ENCODE measurements at places on chromosomes 7 and 10.

DNA sequence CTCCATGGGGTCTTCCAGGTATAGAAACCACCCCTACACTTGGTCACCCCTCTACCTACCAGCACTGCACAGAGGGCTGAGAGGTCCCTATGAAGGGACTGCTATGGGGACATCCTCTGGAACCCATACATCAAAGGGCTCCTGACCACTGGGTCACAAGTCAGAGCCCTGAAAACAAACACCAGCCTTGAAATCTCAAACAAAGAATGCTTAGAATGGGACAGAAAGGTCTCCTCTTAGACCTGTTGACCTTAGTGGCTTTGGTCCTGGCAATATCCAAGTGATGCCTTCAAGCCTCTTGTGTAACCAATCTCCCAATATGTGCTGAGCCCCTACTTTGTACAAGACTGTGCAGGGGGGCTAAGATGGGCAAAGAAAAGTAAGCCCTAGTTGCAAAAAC, 34.6 kb upstream of the DLX6 start:
- DNase-seq = no peak

- DNase-seq = no peak
Observed at GRCh38 chr10:43166207-43166879, 28.1 kb downstream of the CSGALNACT2 start.

DNA sequence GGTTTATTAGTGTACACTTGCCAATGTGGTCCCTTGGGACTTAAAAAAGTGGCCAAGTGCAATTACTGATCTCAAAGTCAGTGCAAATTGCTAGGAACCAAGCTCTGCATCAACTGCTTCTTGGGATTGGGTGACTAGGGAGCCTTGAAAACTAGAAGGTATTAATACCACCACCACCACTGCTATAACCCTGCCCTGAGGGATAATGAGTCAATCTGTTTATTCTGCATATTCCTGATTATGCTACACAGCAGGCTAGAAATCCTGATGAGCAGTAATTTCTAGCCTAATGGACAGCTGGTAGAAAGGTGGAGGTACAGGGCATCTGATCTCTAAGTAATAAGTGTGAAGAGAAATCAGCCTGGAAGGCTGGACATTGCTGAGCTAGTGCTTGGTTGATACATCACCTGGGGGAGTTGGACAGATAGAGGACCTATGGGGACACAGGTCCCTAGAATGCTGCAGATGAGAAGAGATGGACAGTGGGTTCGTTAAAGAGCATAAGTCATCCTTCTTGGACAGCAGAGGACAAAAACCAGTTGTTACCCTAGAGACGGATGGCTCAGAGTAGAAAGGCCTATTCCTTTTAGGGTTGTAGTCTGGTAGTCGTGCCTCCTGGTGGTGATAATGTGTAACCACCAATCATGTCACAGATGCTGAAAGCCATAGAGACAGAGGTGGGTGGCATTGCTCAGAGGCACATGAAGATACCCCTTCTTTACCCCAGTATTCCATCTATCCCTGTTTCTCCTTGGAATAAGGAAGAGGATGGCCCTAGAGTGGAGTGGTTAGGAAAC, 554.8 kb downstream of the SORCS1 start:
- peak; percentile 47 for DNase-seq

DNA sequence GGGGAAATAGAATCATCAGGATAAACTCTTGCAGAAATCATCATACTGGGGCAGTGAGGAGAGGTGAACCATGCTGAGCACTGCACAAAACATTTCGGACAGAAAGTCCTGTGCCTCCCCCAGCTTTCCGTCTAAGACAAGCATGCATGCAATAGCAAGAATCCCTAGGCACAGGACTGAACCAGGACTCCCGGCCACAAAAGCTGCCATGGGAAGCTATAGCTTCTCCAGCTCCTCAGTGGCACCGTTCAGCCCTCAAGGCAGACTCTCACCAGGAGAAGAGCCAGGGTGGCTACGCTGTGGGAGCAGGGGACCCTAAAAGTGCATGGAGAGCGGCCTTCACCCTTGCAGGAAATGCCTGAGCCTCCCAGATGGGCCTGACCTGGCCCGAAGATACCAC, 70.8 kb downstream of the ASB13 start:
- no peak for DNase-seq

DNA sequence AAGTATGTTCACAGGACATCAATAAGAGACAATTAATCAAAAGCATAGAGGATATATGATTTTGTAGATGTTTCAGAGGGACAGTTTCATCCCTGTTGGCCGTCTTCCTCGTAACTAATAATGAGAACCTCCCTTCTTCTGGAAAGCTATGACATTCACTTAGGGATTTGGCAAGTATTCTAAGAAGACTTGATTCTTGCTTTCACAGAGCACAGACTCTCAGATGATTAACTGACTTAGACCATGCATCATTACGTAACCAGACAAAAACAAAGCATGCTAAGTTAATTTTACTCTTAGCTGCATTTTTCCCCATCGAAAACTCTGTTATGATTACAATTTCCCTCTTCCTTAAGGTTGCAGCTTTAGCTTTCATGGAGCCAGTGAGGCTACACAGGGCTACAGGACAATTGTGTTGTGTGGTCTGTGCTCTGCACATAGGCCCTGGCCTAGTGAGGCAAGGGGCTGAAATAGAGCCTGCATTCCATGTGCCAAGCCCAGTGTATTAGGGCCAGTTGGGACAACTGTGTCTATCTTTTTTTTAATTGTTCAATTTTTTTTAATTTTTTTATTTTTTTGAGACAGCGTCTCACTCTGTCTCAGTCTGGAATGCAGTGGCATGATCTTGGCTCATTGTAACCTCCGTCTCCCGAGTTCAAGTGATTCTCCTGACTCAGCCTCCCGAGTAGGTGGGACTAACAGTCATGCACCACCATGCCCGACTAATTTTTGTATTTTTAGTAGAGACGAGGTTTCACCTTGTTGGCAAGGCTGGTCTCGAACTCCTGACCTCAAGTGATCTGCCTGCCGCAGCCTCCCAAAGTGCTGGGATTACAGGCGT, 105.3 kb downstream of the PLXDC2 start:
- no peak for DNase-seq

- no peak for DNase-seq
Observed at GRCh38 chr7:73556208-73557107, 1.0 kb downstream of the BCL7B start.

DNA sequence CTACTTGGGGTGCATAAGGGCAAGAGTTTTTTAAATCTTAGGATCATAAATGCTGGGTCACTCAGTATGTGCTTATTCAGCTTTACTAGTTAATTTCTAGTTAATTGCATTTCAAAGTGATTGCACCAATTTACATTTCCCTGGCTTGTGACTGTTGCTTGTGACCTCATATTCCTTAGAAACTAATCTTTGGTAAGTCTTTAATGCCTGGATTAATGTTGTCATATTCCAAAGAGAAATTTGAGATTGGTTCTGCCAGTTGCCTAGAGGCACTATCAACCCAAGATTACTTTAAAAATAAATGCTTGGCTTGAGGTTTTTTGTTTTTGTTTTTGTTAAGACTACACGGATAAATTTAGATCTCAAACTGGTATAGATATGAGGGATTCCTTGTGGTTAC, 103.1 kb downstream of the ANK3 start:
- DNase-seq = no peak

DNA sequence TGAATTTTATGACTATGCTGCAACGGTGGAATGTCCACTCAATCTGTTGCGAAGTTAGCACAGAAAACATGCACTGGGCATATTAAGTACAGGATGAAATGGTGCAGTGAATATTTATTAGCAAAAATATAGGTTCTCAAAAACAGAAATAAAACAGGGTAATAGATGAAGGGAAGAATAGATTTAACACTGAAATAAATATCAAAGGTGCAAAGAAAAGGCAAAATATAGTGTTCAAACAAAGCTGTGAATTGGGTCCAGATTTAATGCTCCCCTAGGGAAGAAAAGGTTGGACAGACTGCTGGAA, 435.2 kb upstream of the MGMT start:
- DNase-seq = no peak

DNA sequence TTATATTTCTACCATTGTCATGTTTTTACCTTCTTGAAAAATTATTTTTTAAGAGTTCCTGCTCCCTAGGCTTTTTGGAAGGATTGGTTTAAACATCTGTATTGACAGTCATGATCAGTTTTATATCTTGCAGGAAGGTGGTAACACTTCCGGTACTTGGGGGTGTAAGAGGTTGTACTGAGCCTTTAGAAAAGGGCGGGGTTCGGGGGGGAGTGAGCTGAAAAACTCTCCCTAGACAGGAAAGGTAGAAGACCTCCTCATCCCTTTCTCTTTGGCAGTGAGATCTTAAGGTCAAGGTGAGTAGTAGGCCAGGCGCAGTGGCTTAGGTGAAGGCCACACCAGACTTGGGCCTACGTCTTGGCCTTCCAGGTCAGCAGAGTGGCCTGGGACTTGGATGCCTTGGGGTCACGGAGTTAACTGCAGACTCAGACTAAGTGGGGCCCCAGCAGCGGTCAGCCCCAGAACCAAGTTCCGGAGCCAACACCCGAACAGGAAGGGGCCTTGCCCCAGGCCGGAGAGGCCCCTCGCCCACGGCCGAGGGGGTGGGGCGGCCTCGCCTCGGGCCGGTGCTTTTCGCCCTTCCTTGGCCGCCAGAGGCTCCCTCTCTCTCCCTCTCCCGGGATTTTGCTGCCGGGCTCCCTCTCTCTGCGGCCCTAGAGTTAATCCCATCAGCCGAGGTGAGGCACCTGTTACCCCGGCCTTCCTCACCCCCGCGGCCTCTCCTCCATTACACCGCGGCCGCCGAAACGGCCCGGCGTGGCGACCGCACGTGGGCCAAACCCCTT, at the start of gene PPP1R9A:
Gene PPP1R9A (plus strand): TSS at position 569 of the 785 bp plus-strand sequence. CDS start 2,520 bp downstream, outside the sequence.
- peak; percentile 64 for DNase-seq

DNA sequence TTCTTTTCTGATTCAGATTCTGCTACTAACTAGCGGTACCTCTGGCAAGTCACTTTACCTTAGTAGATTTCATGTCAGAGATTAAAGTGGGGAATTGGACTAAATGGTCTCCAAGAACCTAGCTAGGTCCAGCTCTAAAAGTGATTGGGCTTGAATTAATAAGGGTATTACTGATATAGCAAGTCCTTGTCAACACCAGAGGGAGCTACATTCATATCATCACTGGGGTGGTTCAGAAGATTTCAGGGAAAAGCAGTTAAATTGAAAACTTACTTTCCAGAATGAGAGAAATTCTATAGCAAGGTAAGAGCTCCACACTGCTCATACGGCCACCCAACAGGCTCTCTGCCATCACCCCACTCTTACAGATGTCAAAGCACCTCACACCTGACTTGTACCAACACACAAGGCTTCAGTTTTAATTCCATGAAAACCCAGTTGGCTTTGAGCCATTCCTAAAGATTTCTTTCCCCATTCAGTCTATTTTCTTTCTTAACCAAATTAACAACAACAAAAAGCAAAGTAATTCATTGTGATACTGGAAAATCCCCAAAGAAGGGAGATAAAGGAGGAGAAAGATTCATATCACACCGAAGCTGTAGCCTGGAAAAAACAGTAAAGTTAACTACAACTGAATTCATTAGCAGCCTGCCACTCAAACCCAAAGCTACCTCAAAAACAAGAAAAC, 38.0 kb upstream of the SPOCK2 start:
- DNase-seq = no peak

- DNase-seq = no peak
Observed at GRCh38 chr7:77266291-77266794, 66.7 kb upstream of the FGL2 start.

DNA sequence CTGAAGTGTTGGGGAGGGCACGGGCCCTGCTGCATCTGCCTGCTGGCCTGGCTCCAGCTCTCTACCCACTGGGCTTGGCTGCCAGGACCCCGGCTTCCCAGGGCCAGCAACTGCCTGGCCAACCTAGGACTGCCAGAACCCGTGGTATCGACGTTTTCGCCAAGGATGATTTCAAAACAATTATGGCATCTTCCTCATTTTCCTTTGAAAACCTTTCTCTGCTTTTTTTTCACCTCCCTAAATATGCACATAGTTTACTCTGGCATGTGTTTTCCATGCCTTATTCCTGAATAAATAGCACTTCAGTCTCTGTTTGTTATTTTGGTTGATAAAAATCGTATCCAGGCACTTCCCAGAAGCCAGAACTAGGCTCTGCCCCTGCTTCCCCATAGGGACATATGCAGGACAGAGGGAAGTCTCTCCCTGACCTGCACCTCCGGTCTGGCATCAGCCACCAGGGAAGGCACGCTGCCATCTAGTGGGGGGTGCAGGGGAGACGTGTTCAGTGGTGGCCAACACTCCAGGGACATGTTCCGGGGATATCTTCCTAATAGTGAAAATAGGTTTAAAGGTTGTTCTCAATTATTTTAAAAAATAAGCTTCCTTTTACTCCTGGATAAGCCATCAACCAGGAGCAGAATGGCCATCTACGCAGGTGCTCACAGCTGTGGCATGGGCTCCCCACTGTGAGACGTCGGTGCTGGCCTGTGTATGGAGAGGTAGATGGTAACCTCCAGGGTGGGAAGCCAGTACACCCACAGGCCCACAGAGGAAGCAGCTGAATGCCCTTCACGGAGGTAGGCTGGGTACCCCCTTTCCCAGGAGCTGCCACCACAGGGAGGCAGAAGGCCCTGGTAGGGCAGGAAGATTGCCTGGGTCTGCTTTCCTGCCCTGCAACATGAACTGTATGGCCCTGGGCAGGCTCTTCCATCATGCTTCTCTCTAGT, 30.7 kb upstream of the ANTXRL start:
- peak; percentile 75 for DNase-seq

DNA sequence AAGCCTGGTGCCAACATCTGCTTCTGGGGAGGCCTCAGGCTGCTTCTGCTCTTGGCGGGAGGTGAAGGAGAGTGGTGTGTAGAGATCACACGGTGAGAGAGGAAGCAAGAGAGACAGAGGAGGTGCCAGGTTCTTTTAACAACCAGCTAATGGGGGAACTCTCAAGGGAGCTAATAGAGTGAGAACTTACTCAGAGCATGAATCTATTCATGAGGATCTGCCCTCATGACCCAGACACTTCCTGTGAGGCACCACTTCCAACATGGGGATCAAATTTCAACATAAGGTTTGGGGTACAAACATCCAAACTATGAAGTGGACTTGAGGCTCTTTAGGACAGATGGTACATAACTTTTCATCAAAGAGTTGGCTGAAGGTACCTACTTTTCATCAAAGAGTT, 5.1 kb upstream of the ZNF32 start:
- no peak for DNase-seq

All from HEK293T (cell line).